ENCODE measurements at places on chromosomes 16 and 17.

- H3K4me3 ChIP-seq = no peak overlapping the region
- H3K36me3 ChIP-seq = no peaks in the 10 kb centered on the region
- H3K27me3 ChIP-seq = no peaks in the 10 kb centered on the region
- H3K4me1 ChIP-seq = peaks cover 12% of the 10 kb centered on the region
These were observed 1.3 kb downstream of the C17orf99 start for GRCh38 chr17:78147315-78147998.

- H3K27ac ChIP-seq = no peak overlapping the region
- H3K27me3 ChIP-seq = no peaks in the 10 kb centered on the region
- H3K4me1 ChIP-seq = no peaks in the 10 kb centered on the region
- H3K36me3 ChIP-seq = no peaks in the 10 kb centered on the region
- H3K4me3 ChIP-seq = no peak overlapping the region
- no peak for DNase-seq
These were observed 899.0 kb downstream of the KCNJ2 start for GRCh38 chr17:71068408-71068750.

- no peak overlapping the region for H3K27ac ChIP-seq
- DNase-seq = no peak
- H3K36me3 ChIP-seq = no peaks in the 10 kb centered on the region
- H3K4me3 ChIP-seq = no peak overlapping the region
These were observed 3.5 kb upstream of the CDH11 start for GRCh38 chr16:65125322-65125721.

- H3K27me3 ChIP-seq = no peaks in the 10 kb centered on the region
- no peaks in the 10 kb centered on the region for H3K4me1 ChIP-seq
- no peak for DNase-seq
- H3K4me3 ChIP-seq = no peak overlapping the region
- peaks cover 6% of the 10 kb centered on the region for H3K36me3 ChIP-seq
- no peak overlapping the region for H3K27ac ChIP-seq
These were observed 32.2 kb downstream of the SNN start for GRCh38 chr16:11700264-11701029.

DNA sequence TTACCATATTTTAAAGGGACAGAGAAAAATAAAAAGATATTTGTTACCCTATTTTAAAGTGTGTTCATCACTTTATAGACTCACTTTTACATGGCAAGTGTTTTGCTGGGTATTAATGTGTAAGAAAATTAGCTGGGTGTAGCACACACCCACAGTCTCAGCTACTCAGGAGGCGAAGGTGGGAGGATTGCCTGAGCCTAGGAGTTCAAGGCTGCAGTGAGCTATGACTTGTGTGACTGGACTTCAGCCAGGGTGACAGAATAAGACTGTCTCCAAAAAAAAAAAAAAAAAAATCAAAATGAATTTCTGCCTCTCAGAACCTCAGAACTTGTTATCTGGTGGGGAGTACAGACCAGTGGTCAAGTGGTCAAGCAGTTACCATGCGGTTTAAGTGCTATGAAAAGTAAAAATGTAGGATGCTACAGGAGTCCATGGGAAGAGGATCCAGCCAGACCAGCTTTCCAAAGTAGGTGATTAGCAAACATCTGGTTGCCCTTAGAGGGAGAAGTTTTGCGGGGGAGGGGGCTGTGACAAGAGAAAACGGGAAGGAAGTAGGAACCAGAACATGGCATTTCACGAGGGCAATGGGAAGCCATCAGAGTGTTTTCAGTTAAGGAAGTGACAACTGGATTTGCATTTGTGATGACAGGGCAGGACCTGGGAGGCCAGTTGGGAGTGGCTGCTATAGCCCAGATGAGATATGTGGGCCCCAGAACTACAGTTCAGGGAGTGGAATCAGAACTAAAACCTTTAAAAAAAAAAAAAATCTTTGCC lies 13.9 kb downstream of the CNEP1R1 start:
- H3K27me3 ChIP-seq = peaks cover 9% of the 10 kb centered on the region
- no peak overlapping the region for H3K4me3 ChIP-seq
- H3K36me3 ChIP-seq = peaks cover 3% of the 10 kb centered on the region

GRCh38 chr16:66668777-66669444 lies 27.6 kb downstream of the CMTM4 start:
- no peak overlapping the region for H3K4me3 ChIP-seq
- no peaks in the 10 kb centered on the region for H3K36me3 ChIP-seq
- no peaks in the 10 kb centered on the region for H3K27me3 ChIP-seq
- DNase-seq = no peak
